ENCODE measurements at places on chromosomes 1 and 21. TPM values are rescaled to one million over a fixed set of nuclear protein-coding genes. Genes with fewer than 3 reads are reported as not detected.
A peak's percentile ranks its signal among the peaks of the same experiment; 100 is the strongest.

GRCh38 chr1:208515129-208515528 is 270.9 kb upstream of the PLXNA2 start:
- H3K4me3 ChIP-seq: no peak overlapping the region
- no peaks in the 10 kb centered on the region for H3K36me3 ChIP-seq
- no peaks in the 10 kb centered on the region for H3K27me3 ChIP-seq
- no peak for DNase-seq
- H3K27ac ChIP-seq: no peak overlapping the region
- H3K4me1 ChIP-seq: no peaks in the 10 kb centered on the region

The PCAT6 gene
- total RNA-seq: 0.97 TPM

The LCE6A gene
- not detected for total RNA-seq

DNA sequence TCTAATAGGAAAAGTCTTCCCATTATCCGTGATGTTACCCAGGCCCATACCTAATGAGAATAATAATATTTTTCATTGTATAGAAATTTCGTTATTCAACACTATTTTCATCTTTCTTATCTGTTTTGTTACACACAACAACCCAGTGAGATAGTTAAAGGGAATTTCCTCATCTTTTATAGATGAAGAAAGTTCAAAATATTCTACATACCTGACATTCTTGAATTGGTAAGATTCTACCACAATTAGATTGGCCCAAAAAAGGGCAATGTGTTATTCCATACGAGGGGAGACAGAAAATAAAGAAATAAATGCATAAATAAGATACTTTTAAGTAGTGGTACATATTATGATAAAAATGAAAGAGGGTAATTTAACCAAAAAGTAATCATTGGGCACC is 405.5 kb upstream of the ADAMTS5 start:
- H3K27ac ChIP-seq: no peak overlapping the region
- no peak overlapping the region for H3K4me3 ChIP-seq
- no peaks in the 10 kb centered on the region for H3K27me3 ChIP-seq
- DNase-seq: no peak
- H3K4me1 ChIP-seq: no peaks in the 10 kb centered on the region
- no peaks in the 10 kb centered on the region for H3K36me3 ChIP-seq

GRCh38 chr1:26784023-26784871 is 3.5 kb upstream of the PIGV start:
- no peak for DNase-seq
- peaks cover 5% of the 10 kb centered on the region for H3K36me3 ChIP-seq
- no peaks in the 10 kb centered on the region for H3K27me3 ChIP-seq
- H3K4me1 ChIP-seq: peaks cover 51% of the 10 kb centered on the region
- H3K27ac ChIP-seq: peak overlapping the region; percentile 100
- no peak overlapping the region for H3K4me3 ChIP-seq

The KCNA2 gene
- 3.1 TPM for total RNA-seq

DNA sequence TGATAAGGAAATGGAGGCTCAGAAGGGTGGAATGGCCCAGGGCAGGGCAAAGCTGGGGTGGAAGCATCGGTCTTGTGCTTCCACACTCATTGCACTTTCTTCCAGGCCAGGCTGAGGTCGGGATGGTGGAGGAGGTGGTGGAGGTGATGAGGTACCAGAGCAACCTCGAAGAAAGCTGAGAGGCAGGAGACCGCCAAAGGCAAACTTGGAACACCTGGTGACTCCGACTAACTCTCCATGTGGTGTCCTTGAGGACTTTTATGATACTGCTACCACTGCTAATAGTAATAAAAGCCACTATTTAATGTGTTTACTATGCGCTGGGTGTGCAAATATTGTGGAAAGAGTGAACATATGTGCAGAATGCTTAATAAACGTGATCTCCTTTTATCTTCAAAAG is 16.9 kb upstream of the BTG2 start:
- H3K4me3 ChIP-seq: peak overlapping the region; percentile 75
- DNase-seq: no peak
- H3K27ac ChIP-seq: peak overlapping the region; percentile 100
- no peaks in the 10 kb centered on the region for H3K36me3 ChIP-seq
- no peaks in the 10 kb centered on the region for H3K27me3 ChIP-seq
- H3K4me1 ChIP-seq: peaks cover 55% of the 10 kb centered on the region

The RAB4A gene
- total RNA-seq: 47.2 TPM

GRCh38 chr1:225049594-225049993 is 120.1 kb downstream of the DNAH14 start:
- H3K27me3 ChIP-seq: peaks cover 25% of the 10 kb centered on the region
- DNase-seq: no peak
- no peaks in the 10 kb centered on the region for H3K4me1 ChIP-seq

GRCh38 chr1:223374064-223374610 is 10.2 kb upstream of the SUSD4 start:
- no peak overlapping the region for H3K4me3 ChIP-seq
- no peaks in the 10 kb centered on the region for H3K4me1 ChIP-seq
- H3K36me3 ChIP-seq: no peaks in the 10 kb centered on the region
- H3K27me3 ChIP-seq: no peaks in the 10 kb centered on the region
- no peak overlapping the region for H3K27ac ChIP-seq
- DNase-seq: no peak

GRCh38 chr1:30196872-30197638 is 526.3 kb downstream of the MATN1 start:
- peaks cover 2% of the 10 kb centered on the region for H3K36me3 ChIP-seq
- DNase-seq: no peak
- peak overlapping the region; percentile 51 for H3K4me3 ChIP-seq
- no peaks in the 10 kb centered on the region for H3K27me3 ChIP-seq

GRCh38 chr1:184210031-184210430 is 158.5 kb downstream of the TSEN15 start:
- no peak overlapping the region for H3K4me3 ChIP-seq
- no peaks in the 10 kb centered on the region for H3K4me1 ChIP-seq
- peaks cover 17% of the 10 kb centered on the region for H3K27me3 ChIP-seq
- H3K27ac ChIP-seq: no peak overlapping the region
- DNase-seq: no peak
- no peaks in the 10 kb centered on the region for H3K36me3 ChIP-seq

DNA sequence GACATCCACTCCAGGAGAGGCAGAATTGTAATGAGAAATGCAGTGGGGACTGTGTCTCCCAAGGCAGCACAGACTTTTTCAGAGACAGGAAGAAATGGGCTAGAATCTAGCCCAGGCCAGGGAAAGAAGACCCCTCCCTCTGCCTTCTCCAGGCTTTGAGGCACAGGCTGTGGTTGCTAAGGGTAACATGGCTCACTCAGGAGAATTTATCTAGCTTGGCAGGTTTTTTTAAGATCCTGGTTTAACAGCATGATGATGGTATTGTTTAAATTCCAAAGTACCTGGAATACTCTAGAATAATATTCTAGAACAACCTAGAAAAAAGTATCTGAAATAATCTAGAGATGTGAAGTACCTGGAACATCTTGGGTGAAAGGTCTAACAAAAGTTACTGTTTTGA is 125.6 kb downstream of the URB2 start:
- H3K4me1 ChIP-seq: peaks cover 2% of the 10 kb centered on the region
- peaks cover 15% of the 10 kb centered on the region for H3K27me3 ChIP-seq
- no peak overlapping the region for H3K27ac ChIP-seq
- no peak overlapping the region for H3K4me3 ChIP-seq
- no peaks in the 10 kb centered on the region for H3K36me3 ChIP-seq

- peak overlapping the region; percentile 78 for H3K4me3 ChIP-seq
- H3K36me3 ChIP-seq: peaks cover 2% of the 10 kb centered on the region
- H3K27me3 ChIP-seq: no peaks in the 10 kb centered on the region
- no peak for DNase-seq
- H3K27ac ChIP-seq: peak overlapping the region; percentile 88
- H3K4me1 ChIP-seq: peaks cover 49% of the 10 kb centered on the region
Observed at GRCh38 chr21:37244501-37245095, 22.5 kb downstream of the VPS26C start.

DNA sequence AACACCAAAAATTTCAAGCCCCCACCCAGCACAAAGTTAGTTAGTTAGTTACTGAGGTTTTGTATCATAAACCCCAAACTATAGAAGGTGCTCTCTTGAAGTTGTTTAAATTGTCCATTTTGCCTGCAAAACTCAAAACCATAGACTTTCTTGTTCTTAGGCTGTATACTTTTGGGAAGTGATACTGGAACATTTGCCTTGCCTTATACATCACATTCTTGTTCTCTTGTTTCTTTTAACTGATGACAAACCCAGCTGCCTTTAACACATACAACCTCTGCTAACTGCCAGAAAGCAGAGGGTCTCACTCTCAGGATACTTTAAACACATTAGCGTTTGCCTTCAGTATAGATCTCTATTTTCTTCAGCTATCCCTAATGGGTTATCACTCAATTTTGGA is 570.5 kb downstream of the MRPL39 start:
- no peak for DNase-seq
- H3K4me1 ChIP-seq: no peaks in the 10 kb centered on the region
- H3K4me3 ChIP-seq: no peak overlapping the region

DNA sequence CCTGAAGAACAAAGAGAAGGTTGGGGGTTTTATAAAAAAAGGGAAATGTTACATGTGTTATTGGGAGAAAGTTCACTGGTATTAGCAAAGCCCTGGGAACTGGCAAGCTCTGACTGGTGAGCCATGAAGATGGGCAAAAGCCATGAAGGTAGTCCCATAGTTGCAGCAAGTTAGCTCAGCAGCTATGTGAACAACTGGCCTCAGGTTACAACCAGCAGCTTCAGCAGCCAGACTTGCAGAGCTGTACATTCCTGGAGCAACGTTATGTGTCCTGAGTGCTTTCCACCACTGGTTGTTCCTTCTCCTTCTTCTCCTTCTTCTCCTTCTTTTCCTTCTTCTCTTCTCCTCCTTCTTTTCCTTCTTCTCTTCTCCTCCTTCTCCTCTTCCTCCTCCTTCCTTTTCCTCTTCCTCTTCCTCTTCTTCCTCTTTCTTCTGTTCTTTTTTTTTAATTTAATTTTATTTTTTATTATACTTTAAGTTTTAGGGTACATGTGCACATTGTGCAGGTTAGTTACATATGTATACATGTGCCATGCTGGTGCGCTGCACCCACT is 56.1 kb upstream of the TLR5 start:
- no peak overlapping the region for H3K27ac ChIP-seq
- H3K4me1 ChIP-seq: peaks cover 7% of the 10 kb centered on the region
- H3K36me3 ChIP-seq: no peaks in the 10 kb centered on the region
- DNase-seq: no peak
- no peaks in the 10 kb centered on the region for H3K27me3 ChIP-seq

DNA sequence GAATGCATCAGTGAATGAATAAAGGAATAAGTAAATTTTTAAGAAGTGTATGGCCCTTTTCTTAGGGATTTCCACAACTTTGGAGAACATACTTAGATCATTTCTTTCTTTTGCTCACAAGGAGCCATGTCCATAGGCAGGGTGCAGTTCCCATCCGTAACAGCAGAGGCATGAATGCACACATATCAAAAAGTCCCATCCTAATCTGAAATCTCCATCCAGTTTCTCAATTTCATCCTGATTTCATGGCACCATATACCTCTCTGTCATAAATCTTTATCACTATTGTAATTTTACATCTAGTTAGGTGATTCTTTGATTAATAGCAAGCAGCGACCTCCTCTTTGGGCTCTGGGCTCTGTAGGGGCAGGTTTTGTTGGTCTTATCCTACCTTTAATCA is 359.2 kb downstream of the RRAGC start:
- no peak overlapping the region for H3K27ac ChIP-seq
- H3K27me3 ChIP-seq: peaks cover 71% of the 10 kb centered on the region
- peaks cover 5% of the 10 kb centered on the region for H3K4me1 ChIP-seq
- no peak for DNase-seq
- H3K36me3 ChIP-seq: peaks cover 4% of the 10 kb centered on the region

The CD52 gene
- 1,152 TPM for total RNA-seq

- peak; percentile 24 for DNase-seq
- H3K4me3 ChIP-seq: peak overlapping the region; percentile 50
- H3K27ac ChIP-seq: peak overlapping the region; percentile 43
Observed at GRCh38 chr1:231866392-231867331, 240.1 kb downstream of the DISC1 start.

DNA sequence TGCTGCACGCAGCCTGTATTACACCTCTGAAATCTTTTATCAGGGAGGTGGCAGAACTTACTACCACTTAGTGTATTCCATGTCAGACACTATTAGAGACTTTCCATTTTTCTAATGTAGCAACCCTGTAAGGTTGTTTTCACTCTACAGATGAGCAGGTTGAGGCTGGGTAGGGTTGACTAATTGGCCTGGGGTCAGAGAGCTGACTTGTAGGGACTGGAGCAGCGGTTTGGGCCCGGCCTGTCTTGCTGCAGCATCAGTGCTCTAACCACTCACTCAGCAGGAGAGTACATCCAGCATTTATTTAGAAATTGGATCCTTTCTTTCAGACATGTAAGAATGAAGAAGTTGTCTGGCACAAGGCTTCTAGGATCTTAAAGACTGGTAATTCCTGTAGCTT is 25.7 kb upstream of the NBL1 start:
- H3K27me3 ChIP-seq: no peaks in the 10 kb centered on the region
- DNase-seq: no peak
- peaks cover 30% of the 10 kb centered on the region for H3K4me1 ChIP-seq
- H3K4me3 ChIP-seq: no peak overlapping the region

The SNIP1 gene
- total RNA-seq: 51.1 TPM

DNA sequence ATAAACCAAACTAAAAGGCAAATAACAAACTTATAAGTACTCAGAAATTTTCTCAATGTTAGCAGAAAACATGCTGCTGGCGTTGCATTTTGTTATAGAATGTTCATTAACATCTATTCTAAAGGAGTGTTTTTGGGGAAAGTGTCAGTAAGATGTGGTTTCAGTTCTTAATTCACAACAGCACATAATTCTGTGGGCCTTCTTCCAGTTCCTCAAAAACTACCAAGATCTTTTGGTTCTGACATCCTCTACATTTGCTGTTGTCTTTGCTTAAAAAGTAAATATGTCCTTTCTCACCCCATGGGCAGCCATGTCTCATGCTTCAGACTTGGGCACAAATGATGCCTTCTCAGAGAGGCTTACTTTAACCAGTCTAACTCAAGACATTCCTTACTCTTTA is 152.5 kb downstream of the CDC7 start:
- H3K27ac ChIP-seq: no peak overlapping the region
- H3K27me3 ChIP-seq: no peaks in the 10 kb centered on the region
- H3K36me3 ChIP-seq: no peaks in the 10 kb centered on the region
- H3K4me3 ChIP-seq: no peak overlapping the region
- H3K4me1 ChIP-seq: peaks cover 10% of the 10 kb centered on the region
- no peak for DNase-seq

DNA sequence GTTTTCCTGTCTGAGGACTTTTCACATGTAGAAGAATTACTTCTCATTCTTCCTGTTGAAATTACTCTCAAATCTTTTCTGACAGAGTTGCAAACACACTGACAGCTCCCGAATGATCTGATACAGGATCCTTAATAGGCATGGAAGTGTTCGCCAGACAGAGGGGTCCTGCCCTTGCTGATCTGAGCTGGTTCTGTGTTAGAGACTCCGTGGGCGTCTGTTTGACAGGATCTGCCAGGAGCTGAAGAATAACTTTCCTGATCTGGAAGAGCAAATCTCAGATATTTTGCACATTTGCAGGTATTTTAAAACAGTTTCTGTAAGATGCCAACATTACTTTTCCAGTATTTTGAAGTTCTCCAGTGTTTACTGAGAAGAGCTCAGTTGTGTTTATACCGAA is 202.3 kb downstream of the DYRK1A start:
- no peak overlapping the region for H3K4me3 ChIP-seq
- peaks cover 4% of the 10 kb centered on the region for H3K4me1 ChIP-seq
- H3K36me3 ChIP-seq: no peaks in the 10 kb centered on the region
- no peaks in the 10 kb centered on the region for H3K27me3 ChIP-seq
- no peak for DNase-seq

All from T-helper 17 cell (primary cell).